Pons (tissue), 1 donor: ENCODE measurements at places on chromosomes 12 and 14.

DNA sequence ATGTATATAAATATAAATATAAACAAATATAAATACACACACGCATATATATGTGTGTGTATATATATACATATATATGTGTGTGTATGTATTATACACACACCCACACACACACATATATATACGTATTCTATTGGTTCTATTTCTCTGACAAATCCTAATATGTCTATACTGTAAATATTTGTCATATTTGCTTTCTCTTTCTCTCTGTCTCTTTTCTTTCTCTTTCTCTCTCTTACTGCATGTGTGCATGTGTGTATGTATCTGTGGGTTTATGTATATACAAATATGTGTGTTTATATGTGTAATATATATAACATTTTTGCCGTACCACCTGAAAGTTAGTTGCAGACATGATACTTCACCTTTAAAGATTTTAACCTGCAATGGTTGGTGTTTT is 174.2 kb upstream of the PLEKHG7 start:
- DNase-seq = no peak

GRCh38 chr12:71445071-71445470 is 5.5 kb downstream of the LGR5 start:
- DNase-seq = peak; percentile 16

DNA sequence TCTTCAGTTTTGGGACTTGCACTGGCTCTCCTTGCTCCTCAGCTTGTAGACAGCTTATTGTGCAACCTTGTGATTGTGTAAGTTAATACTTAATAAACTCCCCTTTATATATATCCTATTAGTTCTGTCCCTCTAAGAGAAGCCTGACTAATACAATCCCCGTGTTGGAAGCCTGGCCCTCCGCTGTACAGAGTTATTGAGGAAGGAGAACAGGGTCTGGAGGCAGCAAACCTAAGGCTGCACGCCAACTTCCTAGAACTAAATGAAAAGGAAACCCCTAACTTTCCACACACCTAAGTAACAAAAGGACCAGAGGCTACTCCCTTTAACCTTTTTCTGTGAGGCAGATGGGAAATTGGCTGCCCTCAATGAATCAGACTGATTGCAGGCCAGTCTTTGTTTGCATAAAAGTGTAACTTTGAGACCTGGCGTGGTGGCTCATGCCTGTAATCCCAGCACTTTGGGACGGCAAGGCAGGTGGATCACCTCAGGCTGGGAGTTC is 42.6 kb upstream of the LIMA1 start:
- DNase-seq = no peak

DNA sequence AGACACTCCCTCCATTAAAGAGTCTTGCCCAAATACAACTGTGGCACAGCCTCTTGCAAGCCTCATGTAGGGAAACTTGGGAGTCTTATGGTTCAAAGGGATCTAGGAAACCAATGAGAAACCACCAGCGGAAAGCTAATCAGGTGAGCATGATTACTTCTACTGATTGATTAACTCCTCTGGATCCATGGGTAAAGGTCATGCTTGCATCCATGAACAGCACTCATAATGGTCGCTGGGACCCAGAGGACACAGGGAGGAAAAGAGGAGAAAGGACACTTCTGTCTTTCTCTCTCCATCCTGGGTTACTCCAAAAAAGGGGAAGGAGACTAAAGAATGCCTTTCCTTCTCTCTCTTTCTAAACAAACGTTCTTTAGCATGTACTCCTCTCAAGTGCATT is 1397.2 kb downstream of the LRFN5 start:
- no peak for DNase-seq

- no peak for DNase-seq
These were observed 1.9 kb downstream of the CCNB1IP1 start for GRCh38 chr14:20331053-20331613.

DNA sequence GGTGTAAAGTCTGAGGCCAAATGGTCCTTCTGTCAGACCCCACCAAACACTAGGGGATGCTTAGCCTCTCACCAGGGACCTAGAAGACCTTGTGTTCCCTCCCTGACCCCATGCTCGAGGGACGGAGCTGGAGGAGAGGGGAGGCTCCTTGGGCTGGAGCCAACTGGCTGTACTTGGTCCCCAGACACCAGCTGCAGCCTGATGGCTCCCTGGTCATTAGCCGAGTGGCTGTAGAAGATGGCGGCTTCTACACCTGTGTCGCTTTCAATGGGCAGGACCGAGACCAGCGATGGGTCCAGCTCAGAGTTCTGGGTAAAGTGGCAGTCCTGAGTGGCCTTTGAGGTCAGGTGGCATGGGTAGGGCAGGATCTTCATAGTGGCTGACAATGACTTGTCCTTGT is 29.0 kb downstream of the PAPLN start:
- no peak for DNase-seq

GRCh38 chr12:46522071-46522470 is 149.5 kb upstream of the SLC38A2 start:
- DNase-seq = no peak

DNA sequence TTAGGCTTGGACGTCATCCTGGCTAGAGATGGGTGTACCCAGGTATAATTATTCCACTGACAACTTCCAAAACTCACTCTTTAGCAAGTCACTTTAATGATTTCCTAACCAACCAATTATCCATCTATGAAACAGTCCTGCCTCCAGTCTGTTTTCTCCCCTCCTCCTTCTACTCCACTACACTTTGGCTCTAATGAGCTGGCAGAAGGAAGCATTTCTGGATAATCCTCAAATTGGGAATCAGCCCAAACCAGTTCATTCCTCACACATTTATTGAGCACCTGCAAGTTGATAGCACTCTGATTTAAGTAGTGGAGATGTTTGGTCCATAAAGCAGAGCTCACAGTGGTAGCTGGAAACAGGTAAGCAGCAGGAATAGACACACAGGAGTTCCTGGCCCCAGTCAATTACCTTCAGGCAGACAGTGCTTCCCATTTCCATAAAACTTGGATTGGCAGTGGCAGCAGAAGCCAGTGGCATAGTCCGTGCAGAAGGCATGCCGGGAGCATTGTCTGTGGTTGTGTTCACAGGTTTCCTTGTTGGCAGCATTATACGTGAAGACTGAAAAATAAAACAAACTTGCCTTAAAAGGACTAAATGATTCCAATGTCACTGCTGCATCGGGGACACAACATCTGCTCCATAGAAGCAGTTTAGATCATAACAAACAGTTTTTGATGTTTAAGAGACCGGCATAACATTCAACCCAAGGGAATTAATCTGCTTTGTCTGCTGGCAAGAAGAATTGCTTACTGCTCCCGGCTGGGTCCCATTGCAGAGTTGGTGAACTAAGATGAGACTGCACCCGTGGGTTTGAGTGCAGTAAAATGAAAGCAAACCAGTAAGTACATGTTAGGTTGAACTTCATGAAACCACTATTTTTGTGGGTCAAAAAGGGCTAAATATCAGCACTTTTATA is 26.2 kb downstream of the NID2 start:
- no peak for DNase-seq

- no peak for DNase-seq
These were observed 34.1 kb downstream of the ACADS start for GRCh38 chr12:120759591-120760348.

GRCh38 chr12:132308853-132309595 is 20.4 kb downstream of the GALNT9 start:
- no peak for DNase-seq

GRCh38 chr12:39275846-39276245 is 167.1 kb downstream of the KIF21A start:
- DNase-seq = no peak

- DNase-seq = no peak
These were observed 39.1 kb upstream of the NAP1L1 start for GRCh38 chr12:76123259-76124212.

- no peak for DNase-seq
These were observed 8.9 kb upstream of the AMN1 start for GRCh38 chr12:31737763-31738162.

- peak; percentile 42 for DNase-seq
These were observed 10.7 kb downstream of the STAC3 start for GRCh38 chr12:57240066-57240921.

DNA sequence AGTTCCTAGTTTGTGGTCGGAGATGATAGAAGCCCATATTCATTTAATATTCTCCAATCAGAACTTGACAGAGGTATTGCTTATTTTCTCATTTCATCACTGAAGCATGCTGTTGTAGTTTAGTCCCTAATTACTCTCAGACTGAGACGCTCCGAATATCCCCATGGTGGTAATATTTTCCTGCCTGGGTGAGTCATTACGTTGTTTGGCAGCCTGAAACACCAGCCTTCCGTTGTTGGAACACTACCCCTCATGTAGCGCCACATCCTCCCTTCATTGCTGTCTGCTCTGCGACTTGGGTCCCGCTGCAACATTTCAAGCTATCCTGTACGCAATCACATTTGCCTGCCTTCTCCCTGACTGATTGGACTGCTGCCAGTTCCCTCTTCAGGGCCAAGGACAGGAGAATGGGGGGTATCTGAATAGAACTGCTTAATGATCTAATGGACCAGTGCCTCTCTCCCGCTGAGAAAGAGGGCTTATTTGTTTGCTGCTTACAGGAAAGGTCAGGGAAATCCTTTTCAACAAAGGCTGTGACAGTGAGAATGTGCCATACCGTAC is 369.1 kb downstream of the NPAS3 start:
- peak; percentile 40 for DNase-seq

DNA sequence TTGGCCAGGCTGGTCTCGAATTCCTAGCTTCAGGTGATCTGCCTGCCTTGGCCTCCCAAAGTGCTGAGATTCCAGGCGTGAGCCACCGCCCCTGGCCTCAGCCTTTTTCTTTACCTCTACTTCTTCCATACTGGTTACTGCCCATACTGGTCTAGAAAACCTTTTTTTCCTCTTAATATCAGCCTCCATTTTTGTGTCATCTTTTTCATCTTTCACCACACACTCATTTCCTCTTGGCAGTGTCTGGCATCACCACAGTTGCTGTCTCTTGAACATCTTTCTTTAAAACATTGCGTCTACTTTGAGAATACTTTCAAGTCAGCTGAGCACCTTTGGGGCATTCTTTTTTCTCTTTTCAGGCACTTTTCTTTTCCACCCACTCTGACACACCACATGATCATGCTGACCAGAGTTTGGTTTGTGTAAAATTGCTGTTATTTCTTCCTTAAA is 32.7 kb downstream of the DDX47 start:
- DNase-seq = no peak

GRCh38 chr12:98260276-98260675 is 255.1 kb upstream of the TMPO start:
- DNase-seq = peak; percentile 4

DNA sequence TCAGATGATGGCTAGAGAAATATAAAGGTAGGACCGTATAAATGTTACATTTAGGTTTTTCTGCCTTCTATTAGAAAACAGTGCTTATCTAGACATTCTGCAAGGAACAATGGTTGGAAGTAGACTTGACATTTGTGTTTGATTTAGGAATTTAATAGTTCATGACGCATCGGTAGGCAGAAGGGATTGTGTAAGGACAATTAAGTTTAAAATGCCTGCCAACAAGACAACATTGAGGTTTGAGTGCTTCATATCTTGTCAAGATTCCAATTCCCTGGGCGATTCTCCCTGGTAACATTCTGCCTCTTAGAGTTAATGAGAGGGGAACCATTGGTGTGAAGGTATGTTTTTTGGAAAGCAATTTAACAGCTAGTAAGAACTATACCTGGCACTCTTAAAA is 186.8 kb upstream of the RBM19 start:
- DNase-seq = no peak

GRCh38 chr12:77042833-77043232 is 22.5 kb downstream of the E2F7 start:
- DNase-seq = no peak

GRCh38 chr14:89947344-89947743 is 7.2 kb downstream of the EFCAB11 start:
- no peak for DNase-seq

DNA sequence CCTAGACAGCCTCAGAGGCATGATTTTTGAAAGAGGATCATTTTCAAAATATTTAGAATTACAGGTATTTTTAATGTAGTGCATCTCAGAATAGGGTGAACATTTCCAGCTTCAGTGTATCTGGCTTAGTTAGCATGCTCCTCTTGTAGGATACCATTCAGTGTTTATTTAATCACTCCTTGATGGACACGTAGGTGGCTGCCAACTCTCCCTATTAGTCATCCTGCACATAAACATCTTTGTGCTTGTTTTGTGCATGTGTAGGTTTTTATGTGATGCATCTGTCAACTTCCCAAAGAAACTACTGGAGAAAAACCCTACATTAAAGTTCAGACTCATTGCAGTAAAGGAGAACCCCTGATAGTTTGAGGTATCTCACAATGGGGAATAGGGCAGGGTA is 52.5 kb upstream of the RBM19 start:
- no peak for DNase-seq

GRCh38 chr14:45246691-45247090 is 6.3 kb downstream of the MIS18BP1 start:
- no peak for DNase-seq

- DNase-seq = no peak
These were observed 3.7 kb upstream of the NOS1 start for GRCh38 chr12:117365049-117365616.

DNA sequence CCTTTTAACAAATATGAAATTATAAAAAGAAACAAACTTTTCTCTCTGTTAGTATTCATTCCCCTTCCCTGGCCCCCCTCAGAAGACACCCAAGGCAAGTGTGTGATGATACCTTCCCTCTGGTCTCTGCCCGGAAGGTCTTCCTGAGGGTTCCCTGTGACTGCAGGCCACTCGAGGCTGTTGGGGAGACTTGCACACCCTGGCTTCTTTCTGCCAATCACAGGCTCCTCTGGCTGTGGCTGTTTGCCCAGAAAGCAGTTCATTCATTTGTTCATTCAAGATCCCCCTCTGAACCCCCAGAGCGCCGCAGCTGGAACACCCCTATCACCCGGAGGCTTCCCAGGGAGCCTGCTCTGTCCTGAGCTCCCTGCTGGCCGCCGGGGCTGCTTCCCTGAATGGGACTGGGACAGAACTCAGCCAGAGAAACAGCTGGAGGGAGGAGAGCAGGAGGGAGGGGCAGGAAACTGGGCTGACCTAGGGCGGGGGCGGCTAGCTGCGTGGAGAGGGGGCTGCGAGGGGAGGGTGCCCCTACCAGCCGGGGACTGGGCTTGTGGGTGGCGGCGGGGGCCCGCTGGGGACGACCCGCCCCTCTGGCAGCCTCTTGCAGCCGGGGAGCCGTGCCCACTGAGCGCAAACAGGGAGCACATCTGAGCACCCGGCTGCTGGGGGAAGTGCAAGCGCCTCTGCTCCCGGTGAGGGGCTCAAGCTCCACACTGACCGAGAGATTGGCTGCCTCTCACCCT is at the start of gene CMKLR1:
TSS of gene CMKLR1 (minus strand) at position 397 of the 743 bp plus-strand sequence. CDS start 45,720 bp downstream, outside the sequence.
- peak; percentile 29 for DNase-seq

- no peak for DNase-seq
These were observed at the start of gene OR6S1 for GRCh38 chr14:20641591-20641990. OR6S1 (minus strand) TSS chr14:20641691; CDS start chr14:20641691, 0 bp downstream.

GRCh38 chr14:61128382-61129167 is 147.5 kb downstream of the SLC38A6 start:
- DNase-seq = no peak
